ENCODE measurements at places on chromosomes 12 and 14.
A peak's percentile ranks its signal among the peaks of the same experiment; 100 is the strongest.

DNA sequence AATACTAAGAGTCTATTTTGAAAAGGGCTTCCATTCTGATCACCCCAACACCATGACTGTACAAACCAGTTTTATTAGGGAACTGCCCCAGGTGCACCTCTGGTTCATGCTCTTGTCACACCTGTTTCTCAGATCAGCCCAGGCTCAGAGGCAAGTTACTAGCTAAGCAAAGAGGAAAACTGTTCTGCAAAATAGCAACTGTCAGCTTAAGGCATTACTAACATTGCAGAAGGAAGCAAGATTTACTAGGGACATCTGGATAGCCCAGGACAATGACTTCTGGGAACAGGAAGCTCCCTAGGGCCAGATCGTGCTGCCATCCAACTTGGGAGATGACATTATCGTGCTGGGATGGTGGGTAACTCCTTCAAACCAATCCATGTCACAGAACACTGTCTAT, 30.1 kb downstream of the ANAPC7 start:
- DNase-seq: no peak

DNA sequence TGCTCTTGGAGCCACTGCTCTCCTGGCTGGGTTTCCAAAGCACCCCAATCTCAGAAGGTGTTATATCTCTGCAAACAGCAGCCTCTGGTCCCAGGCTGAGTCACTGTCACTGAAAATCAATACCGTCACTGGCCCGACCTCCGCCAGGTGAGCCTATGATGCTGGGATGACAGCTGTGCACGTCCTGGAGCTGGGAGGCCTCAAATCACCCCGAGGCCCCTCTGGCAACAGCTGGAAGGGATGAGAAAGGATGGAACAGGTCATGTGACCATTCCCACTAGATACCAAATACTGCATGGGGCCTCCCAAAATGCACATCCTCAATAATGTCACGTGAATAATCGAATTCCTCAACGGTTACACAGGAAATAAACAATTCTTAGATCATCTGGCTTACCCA, 190.8 kb downstream of the TTC7B start:
- DNase-seq: no peak

- DNase-seq: peak; percentile 42
Observed at GRCh38 chr12:26651566-26652188, 181.3 kb downstream of the ITPR2 start.

- DNase-seq: no peak
Observed at GRCh38 chr12:6416596-6416995, 28.2 kb upstream of the CD27 start.

DNA sequence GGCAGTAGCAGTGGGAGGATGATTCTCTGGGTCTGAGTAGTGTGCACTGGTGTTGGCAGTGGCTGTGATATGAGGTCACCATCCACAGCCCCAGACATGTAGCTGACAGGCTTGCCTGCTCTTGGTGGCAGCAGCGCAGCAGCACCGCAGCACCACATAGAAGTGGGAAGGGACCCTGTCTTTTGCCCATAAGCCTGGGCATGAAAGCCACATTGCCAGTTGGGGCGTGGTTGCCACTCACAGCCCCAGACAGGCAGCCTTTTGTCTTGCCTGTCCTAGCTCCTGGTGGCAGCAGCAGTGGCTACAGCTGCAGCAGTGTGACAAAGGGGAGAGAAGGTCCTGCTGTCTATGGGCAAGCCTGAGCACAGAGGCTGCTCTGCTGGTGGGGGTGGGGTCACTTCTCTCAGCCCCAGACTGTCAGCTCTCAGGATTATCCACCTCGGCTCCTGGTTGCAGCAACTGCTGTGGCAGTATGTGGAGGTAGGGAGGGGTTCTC, 71.5 kb downstream of the BRMS1L start:
- DNase-seq: no peak

- no peak for DNase-seq
Observed at GRCh38 chr12:95766356-95767019, 24.1 kb downstream of the NTN4 start.

GRCh38 chr14:46322730-46323403, 328.7 kb downstream of the RPL10L start:
- no peak for DNase-seq

- DNase-seq: no peak
Observed at GRCh38 chr14:21097636-21098075, 799 bp downstream of the ZNF219 start.

- DNase-seq: no peak
Observed at GRCh38 chr12:96392397-96392796, 7.8 kb downstream of the CDK17 start.

- peak; percentile 73 for DNase-seq
Observed at GRCh38 chr12:92034858-92035401, 110.7 kb downstream of the BTG1 start.

DNA sequence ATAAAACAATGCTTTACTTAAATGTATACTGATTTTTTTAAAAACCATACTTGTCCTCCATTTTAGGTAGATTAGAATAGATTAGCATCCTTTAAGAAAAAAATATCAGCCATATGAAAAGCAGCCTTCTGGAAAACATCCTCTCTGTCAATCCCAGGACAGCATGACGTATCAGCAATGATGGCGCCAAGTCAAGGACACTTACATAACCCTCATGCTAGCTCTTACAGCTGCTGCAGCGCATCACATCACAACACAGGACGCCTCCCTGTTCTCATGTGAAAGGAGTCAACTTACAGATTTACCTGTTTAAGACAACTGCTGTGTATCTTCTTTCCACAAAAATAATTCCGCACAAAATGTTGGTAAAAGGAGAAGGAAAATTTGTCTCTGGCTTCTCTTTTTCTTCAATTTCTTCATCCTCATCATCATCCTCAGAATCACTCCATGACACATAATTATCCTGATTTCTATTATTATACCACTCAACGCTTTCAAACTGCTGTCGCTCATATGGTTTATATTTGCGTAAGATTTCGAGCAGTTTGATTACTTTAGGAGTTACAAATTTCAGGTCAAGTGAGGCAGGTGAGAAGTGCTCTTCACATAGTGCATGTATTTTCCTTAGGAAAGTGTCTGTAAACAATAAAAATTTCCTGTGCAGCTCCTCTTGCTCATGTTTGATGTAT, 33.3 kb downstream of the DICER1 start:
- DNase-seq: no peak

DNA sequence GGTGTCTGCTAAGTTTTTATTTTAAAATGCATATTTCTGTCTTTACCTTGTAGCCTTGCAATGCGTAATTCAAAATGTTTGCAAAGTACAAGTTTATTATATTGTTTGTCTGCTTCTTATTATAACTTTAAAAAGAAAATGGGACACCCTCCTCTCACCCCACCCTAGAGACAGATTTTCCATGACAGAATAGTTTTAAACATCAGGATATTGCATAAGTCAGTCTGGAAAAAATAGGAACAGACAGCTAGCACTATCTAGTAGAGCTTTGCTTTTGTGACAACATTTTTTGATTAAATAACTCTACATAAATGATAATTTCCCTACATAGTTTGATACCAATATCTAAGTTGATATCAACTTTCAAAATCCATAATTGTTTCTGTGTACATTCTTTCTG, 71.3 kb downstream of the PDE3A start:
- DNase-seq: no peak

DNA sequence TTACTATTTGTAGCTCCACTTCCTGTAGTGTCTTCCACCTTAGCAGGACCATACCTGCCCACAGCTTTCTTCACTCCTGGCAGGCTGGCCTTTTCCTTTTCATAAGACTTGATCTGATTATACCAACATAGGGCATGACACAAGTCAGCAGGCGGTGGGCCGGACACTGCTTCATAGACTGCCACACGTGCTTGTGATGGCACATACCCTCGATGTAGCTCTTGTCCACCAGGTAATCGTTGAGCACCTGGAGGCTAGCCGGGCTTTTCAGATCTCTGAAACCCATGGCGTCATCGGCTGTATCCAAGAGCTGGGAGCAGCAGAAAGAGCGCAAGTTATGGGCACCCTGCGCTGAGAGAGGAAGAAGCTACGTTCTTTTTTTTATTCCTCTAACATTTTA, 53.7 kb upstream of the TMEM263 start:
- no peak for DNase-seq

DNA sequence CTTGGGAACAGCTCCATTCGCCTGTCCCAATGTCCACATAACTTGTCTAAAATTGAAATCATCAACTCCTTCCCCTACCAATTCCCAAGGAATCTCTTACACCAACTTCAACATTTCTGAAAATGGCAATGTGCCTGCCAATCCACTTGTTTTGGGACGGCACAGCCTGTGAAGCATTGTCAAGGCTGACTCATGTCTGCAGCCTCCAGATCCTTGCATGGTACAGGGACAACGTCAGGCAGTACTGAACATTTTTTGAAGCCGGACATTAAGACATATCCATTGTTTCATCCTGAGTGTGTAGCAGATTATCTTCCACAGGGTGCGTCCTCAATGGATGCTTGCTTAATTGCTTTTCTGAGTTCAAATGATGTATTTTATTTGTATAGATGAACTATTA, 794.1 kb downstream of the BCL11B start:
- no peak for DNase-seq

DNA sequence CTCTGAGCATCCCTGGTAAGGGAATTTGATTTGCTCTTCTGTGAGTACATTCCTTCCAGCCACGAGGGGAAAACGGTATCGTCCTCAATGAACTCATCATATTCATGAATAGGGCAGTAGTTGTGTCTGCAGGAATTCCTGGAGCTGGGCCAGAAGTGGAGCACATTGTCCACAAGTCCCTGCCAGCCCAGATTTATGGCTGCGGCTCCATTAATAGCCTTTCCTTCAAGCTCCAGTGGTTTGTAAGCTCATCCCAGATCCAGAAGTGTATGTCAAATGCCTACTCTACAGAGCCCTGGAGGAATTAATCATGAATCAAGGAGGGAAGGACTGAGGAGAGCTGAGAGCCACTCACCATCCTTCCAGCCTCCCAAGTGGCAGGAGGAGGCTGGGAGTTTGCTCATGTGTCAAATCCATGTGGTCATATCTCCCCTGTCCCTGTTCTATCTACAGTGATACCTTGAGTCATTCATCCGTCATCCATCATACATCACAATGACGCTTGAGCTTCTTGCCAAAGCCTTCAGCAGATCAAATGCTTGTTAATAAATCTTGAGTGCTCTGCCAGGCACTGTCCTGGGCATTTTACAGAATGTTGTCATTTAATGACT, 65.5 kb downstream of the SVOP start:
- DNase-seq: no peak

DNA sequence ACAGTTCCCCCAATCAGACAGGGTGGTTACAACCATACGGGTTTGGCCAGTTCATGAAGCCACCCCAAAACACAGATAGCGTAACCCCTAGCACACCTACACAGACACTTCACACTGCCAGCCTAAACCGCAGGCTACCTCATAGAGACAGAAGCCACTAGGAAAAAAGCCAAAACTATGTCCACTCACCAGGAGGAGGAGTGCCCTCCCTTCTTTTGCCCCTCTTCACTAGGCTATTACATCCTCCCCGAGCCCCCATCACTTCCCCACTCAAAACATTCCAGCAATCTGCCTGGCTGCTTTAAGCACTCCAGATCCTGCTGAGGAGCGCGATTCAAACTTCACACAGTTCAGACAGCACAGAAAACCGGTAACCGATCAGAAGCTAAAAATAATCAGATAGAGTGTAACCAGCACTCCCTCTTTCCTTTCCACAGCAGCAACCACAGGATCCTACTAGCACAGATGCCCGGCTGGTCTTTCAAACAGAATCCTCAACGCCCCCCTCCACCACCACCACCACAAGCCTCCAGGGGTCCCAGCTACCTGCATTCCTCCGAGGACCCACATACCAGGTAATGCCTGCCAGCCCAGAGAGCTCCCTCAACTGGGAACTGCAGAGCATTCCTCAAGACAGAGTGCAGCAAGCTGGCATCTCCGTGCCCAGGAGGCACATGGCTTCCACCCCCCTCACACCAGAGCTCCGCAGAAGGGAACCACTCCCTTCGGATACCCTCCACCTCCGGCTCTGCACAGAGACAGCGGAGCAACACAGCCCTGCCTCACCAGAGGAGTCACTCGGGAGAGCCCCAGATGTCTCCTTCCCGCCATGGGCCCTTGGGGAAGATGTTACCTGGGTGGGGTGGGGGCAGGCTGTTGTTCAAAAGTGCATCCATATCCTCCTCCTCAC, 1.5 kb downstream of the CHD4 start:
- DNase-seq: no peak

DNA sequence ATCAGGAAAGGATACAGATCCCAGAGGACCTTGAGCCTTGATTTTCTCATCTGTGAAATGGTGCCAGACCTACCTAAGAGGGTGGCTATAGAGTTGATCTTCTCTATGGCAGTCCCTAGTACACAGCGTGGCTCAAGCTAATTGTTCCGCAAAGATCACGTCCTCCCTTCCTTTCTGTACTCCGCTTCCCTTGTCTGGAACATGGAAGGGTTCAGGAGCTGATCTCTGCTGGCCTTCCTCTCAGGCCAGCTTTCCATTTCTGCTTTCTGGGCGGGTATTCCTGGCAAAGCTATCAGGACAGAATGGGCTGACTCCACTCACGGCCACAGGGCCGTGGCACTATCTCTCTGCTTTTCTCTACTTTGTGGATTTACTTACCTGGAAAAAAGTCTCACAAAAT, 6.5 kb downstream of the CAMKK2 start:
- DNase-seq: no peak

Measured in ovary (tissue), 10 donors.